ENCODE measurements at places on chromosomes 2 and 18.

- no peak for DNase-seq
Measured at GRCh38 chr18:26746398-26746797, 119.1 kb downstream of the AQP4 start.

DNA sequence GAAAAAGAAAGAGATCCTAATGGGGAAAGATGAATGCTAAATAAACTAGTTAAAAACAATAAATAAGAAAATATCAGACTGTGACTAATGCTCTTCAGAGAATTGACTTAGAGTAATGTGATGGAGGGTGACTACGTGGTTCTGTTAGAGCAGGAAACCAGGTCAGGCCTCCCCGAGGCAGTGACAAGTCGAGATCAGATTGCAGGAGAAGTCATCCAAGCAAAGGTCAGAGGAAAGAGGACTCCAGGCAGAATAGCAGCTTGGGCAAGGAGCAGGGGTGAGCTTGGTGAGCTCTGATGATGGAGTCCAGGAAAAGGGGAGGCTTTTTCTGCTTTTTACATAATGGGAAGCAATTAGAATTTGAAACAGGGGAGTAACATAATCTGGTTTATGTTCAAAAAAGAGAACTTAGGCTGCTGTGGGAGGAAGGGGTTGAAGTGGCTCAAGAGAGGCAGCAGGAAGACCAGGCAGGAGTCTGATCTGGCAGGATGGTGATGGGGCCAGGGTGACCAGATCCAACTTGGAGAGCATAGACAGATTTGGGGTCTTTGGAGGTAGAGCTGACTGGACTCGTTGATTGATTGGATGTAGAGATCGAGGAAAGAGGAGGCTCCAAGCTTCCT lies 27.3 kb upstream of the ITGB6 start:
- DNase-seq: no peak

GRCh38 chr2:126658905-126659561 lies 3.1 kb downstream of the GYPC start:
- DNase-seq: no peak

DNA sequence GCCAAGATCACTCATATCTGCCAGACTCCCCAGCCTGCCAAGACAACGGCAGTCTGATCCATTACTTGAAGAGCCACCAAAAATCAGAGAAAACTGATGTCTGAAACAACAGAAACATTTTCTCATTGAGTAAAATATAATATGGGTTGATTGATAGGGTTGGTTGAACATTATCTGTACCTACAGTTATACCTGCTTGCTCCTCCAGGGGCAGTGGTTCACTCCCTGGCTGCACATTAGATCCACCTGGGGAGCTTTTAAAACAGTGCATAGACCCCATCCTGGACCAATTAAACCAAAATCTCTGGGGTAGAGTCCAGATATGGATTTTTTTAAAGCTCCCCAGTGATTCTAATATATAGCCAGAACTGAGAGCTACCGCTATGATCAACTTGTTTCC lies 43.6 kb upstream of the SLC14A2 start:
- DNase-seq: no peak

DNA sequence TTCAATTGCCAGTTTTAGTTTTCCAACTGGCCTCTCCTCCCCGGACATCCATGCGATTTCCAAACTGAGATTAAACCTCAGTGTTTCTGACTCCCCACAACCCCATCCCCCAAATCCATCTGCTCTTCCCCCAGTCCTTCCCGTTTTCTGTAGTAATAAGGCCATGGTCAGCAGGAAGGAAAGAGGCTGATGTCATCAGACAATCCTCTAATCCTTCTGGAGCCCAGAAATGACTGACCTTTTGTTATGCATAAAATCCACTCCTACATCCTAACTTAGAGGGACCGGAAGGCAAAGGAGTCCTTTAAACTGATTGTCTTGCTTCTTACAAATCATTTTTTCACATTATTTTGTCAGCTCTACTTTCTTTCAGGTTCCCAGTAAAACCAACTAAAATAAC lies 155.8 kb downstream of the INO80D start:
- DNase-seq: no peak

- DNase-seq: no peak
Measured at GRCh38 chr2:216635171-216635570, 2.0 kb downstream of the IGFBP2 start.

DNA sequence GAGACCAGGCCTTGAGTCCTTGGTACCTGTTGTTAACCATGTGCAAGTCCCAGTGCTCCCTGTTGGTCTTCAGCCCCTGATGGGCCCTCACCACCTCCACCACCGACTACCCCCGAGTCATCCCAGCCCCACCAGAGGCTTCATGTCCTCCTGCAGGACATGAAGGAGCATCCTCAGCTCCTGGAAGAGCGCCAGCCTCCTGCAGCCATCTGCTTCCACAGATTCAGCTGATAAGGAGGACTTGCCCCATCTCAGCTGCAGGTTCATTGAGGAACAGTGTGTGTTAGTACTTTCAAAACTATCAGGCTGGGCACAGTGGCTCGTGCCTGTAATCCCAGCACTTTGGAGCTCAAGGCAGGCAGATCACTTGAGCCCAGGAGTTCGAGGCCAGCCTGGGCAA lies 151.9 kb downstream of the ATP9B start:
- DNase-seq: no peak

- no peak for DNase-seq
Measured at GRCh38 chr2:236365258-236366048, 101.2 kb upstream of the ASB18 start.

- DNase-seq: no peak
Measured at GRCh38 chr18:33161131-33161530, 279.4 kb downstream of the CCDC178 start.

DNA sequence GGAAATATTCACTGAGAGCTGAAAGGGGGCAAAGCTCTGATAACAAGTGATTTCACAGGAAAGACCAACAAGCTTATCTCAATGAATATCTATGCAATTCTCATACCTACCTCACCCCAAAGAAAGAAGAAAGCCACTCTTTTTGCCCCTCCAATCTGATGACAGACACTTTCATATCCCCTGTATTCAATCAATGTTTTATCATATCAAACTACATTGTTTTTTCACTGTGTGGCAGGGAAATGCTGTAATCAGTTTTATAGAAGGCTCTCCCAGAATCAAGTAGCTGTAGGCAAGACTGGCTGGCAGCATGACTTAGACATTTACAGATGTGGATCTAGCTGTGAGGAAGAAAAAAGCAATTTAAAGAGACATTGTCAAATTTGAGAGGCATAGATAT lies 81.3 kb upstream of the PIK3C3 start:
- DNase-seq: no peak

- DNase-seq: peak; percentile 50
Measured at GRCh38 chr2:18149660-18150246, 271.3 kb downstream of the KCNS3 start.

DNA sequence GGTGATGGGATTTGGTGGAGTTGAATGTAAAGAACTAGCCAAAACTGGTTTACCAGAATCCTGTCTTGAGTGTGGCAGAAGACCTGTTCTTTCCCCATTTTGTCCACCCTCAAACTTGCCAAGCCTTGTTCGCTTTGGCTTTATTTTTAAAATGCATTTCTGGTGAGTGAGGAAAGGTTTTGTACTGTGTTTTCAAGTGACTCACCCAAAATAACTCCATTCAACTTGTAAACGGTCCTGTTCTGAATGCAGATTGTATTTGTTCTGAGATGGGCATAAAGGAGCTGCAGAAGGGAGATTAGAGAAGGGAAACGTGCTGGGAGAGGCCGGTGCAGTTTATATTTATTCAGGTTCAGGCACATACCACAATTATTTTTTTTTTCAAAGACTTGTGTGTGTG lies 5.3 kb upstream of the ITPRID2 start:
- DNase-seq: no peak

- DNase-seq: no peak
Measured at GRCh38 chr2:157367704-157368103, 42.1 kb upstream of the ERMN start.
